ENCODE measurements at places on chromosomes 4 and X.

- DNase-seq: no peak
These were observed 231.4 kb downstream of the CWH43 start for GRCh38 chr4:49217492-49217891.

- DNase-seq: no peak
These were observed 76.2 kb downstream of the DOCK11 start for GRCh38 chrX:118571836-118572235.

DNA sequence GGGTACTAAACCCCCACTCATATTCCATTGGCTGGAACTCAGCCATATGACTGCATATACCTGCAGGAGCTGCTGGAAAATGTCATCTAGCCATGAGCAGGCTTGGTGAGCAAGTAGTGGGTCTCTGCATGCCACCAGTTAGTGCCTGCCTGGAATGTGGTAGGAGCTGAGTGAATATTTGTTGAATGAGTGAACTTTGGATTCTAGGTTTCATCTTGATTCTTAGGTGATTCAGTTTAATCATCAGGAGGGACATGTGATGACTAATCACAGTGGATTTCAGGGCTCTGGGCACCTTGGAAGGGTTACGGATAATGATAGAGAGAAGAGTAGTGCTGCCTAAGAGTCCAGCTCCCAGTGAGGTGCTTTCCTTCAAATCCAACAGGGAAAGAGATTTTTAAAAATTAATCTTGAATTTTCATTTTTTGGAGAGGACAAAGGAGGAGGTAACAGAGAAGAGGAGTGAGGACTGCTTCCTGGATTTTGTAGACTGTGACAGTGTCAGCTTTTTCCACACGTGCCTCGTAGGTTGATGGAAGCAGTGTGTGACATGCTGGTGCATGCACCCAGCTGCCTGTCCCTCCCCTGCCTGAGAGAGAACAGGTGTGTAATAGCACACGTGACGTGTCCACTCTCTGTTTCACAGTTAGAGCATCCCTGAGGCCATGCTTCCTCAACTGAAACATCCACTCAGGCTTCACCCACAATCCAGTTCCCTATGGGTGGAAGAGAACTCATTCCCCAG lies 30.4 kb downstream of the NHS start:
- no peak for DNase-seq

DNA sequence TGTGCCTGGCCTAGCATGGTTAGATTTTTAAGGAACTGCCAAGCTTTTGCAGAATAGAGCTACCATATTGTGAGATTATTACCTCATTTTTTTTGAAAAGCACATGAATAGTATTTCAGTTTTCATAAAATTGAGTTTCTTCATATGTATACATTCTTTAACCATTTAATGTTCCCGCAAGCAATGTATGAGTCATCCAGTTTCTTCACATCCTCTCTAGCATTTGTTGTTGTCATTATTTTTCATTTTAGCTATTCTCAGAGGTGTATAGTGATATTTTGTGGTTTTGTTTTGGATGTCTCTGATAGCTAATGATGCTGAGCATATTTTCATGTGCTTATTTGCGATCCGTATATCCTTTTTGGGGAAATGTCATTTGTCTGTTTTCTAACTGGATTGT lies 74.9 kb downstream of the GLUD2 start:
- DNase-seq: no peak

DNA sequence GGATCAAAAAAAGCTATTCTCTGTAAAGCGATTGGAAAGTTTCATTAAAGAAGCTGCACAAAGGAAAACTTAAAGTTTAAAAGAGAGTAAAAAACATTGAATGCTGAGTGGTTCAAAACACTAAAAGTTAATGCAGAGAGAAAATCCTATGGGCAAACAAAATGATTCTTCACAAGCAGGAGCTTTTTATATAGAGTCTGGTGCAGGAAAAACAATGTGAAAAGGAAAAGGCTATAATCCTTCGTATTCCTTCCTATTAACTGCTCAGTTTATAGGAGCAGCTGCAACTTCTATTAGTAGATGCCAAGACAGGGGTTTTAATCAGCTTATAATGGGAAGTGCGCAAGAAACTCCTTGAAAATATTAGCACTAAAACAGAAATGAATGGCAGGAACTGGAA lies 100.7 kb downstream of the PDGFC start:
- DNase-seq: no peak

- no peak for DNase-seq
These were observed 21.0 kb upstream of the USP53 start for GRCh38 chr4:119191505-119191904.

GRCh38 chr4:53040459-53040815 lies 178.3 kb downstream of the RASL11B start:
- DNase-seq: no peak

GRCh38 chrX:135185795-135186443 lies 14.7 kb upstream of the CT55 start:
- peak; percentile 36 for DNase-seq

- DNase-seq: no peak
These were observed 330.8 kb upstream of the KLF3 start for GRCh38 chr4:38333219-38333618.

DNA sequence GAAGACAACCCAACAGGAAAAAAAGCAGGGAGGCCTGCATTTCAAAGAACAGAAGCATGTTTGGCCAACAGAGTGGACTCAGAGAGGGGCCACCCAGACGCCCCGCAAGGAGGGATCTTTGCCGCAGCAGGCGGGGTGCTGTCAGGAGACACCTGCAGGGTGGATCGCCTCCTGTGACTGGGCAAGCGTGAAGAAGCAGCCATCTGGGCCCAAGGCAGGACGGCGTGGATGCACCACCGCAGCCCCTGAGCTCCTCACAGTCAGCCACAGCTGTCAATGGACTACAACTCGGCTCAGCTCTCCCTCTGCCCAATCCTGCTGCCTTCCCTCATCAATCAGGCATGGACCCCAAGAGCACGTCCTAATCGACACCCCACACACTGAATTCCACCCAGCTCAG lies 32.0 kb upstream of the MAN2B2 start:
- no peak for DNase-seq

DNA sequence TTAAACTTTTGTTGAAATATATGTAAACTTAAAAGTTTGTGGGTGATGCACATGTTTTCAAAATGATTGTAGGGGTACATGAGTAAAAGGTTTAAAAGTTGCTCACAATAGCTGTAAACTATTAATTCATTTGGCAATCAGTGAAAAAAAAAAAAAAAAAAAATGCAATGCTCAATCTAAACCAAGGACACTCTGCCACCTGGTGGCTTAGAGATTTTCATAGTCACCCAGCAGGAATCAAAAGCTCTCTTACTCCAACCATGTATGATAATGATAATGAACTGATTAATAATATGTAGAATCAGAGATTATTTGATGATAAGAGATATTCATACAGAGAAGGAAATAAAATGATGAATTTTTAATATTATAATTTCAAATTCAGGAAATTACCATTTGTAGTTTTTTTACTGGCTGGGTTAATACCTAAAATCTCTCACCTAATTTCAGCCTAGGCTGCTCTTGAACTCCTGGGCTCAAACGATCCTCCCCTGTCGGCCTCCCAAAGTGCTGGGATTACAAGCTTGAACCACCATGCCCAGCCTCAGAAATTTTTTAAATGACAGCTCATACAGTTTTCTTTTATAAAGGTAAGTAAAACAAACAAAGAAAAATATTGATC lies 46.9 kb upstream of the SLC25A4 start:
- DNase-seq: peak; percentile 37

GRCh38 chr4:88230969-88231771 lies 53.2 kb downstream of the PPM1K start:
- DNase-seq: no peak

GRCh38 chr4:117777721-117778120 lies 256.6 kb upstream of the NDST3 start:
- no peak for DNase-seq

DNA sequence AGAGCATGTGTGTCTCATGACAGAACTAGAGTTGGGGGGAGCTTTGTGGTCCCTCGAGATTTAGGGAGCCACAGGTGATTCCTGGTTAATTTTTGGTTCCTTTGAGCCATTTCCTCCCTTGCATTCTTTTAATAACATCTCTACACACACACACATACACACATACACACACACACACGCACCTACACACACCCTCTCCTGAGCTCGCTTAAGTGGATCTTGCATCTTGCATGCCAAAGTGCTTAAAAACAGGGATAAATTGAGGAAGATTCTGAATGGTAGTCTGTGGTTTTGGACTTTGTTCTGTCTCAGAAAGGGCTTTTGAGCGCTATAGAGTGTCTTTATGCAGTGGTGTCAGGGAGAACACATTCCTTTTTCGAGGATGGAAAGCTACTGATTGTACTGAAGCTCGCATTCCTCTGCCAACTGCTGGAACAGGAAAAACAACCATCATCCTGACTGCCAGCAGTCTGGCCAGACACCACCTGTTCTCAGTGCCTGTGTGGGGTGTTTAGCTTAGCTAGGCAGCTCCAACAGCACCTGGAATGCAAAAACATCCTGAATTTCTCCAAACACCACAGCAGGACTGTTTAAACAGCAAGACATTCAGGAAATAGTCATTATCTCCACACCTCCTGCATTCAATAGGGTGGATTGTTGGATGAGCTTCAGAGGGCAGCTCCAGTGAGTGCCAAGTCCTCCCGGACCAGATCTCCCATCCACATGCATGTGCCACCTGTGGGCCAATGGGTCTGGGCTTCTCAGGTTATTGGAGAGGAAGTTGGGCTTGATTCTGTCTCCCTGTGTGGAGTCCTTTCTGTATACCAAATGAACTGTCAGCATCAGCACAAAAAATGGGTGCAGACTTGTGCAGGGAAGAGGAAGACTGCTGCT lies 21.9 kb upstream of the IGFBP7 start:
- DNase-seq: no peak

GRCh38 chr4:151408630-151409469 lies at the start of gene FHIP1A:
Gene FHIP1A, plus strand, starts transcription at chr4:151409176. Its CDS starts 157,084 bp downstream, at chr4:151566260.
- DNase-seq: peak; percentile 51

DNA sequence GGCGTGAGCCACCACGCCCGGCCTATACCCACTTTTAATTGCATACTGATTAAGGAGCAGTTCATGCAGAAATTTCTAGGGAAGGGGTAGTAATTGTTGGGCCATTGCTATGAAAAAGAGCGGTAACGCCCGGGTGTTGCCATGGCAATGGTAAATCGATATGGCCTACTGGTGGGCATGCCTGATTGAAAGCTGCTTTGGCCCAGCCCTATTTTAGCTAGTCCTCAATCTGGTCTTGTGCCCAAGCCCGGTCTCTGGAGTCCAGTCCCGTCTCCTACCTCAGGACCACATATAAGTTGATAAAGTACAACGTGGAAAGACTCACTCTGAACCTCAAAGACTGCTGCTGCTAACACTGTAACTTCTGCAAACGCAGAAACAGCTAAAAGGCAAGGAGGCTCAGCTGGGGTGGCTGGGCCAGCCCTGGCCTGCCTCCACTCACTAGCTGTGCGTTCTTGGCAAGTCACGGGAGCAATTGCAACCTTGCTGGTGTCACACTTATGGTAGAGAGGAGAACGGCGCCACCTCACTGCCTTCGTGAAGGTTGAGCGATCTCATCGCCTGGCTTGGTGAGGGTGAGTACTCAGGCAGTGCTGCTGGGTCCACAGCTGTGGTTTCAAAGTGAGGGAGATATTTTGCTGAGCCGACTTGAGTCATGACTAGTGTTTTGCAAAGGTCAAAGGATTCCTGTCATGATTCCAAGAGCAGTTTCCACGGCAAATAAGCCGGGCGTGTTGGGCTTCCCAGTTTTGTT lies 57.0 kb upstream of the GRPEL1 start:
- peak; percentile 86 for DNase-seq

DNA sequence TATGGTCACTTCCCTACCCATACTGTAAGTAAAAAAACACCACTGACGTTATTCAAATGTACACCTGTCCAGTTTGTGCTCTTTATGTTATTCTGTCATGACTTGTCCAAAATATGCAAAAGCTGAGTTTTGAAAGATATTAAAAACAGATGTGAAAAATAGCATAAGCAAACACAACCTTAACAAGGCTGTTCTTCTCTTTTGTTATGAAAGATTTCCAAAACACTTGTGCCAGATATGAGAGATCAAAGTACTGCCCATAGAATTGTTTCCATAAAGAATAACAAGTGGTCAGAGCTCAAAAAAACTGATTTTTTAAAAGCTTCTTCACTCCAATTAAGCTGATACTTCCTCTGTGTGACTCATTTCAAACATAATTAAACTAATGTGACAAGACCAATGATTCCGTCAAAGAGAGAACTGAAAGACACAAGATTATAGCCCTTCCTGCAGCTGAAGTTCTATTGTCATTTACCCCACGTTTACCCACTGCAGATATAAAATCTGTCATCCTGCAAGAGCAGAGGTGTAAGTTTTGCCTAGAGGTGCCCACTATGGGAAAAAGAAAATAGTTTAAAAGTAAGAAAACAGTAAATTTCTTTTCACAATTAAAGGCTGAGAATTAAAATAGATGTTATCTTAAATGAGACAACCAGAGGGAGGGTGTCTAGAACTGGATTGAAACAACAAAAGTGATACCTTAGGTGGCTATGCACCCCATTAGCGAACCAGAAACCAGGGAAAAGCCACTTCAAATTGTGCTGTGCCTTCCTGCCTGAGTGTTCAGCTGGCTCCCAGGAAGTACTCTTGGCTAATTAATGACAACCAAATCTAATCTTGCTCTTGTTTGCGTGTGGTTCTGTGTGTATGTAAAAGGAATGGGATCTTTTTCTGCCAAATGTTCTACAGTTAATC lies 30.1 kb downstream of the RASSF6 start:
- no peak for DNase-seq

DNA sequence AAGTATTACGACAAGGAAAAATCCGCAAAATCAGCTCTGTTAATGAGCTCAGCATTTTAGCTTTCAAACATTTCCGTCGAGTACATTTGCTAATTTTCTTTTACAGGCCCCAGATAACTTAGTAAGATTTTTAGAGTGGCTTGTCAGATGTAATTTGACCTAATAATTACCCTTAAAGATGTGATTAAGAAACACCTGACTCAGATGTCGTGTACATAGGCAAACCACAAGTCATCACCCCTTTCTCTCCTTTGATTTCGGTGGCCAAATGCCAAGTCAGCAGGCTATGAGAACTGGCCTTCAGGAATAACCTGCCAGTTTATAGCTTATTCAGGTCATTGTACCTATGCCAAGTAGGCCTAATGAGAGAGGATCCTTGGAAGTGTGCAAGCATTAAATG lies 369.6 kb downstream of the PCDH7 start:
- no peak for DNase-seq

- no peak for DNase-seq
These were observed 588.3 kb downstream of the SPRY1 start for GRCh38 chr4:123984886-123985285.

DNA sequence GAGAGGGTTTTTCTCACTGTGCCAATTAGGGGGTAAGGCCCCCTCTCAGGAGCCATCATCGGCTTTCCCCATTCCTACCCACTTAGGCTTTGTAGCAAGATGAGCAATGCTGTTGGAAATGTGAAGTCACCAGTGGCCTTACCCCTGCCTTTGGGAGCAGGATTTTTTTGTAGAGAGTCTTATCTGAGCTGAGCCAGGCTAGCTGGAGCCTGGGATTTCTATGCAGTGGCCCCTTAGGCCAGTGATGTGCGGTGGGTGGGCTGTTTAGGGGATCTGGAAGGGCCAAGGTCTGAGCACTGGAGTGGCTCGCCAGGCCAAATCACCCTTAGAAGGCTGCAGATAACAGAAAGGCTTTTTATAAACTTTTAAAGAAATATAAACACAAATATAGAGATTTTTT lies 4.2 kb downstream of the CXorf65 start:
- no peak for DNase-seq

Measured in hepatic stellate cell (primary cell).